ENCODE measurements at places on chromosomes 4 and X.

GRCh38 chr4:55608591-55608990 lies 16.5 kb upstream of the PDCL2 start:
- no peak for DNase-seq

DNA sequence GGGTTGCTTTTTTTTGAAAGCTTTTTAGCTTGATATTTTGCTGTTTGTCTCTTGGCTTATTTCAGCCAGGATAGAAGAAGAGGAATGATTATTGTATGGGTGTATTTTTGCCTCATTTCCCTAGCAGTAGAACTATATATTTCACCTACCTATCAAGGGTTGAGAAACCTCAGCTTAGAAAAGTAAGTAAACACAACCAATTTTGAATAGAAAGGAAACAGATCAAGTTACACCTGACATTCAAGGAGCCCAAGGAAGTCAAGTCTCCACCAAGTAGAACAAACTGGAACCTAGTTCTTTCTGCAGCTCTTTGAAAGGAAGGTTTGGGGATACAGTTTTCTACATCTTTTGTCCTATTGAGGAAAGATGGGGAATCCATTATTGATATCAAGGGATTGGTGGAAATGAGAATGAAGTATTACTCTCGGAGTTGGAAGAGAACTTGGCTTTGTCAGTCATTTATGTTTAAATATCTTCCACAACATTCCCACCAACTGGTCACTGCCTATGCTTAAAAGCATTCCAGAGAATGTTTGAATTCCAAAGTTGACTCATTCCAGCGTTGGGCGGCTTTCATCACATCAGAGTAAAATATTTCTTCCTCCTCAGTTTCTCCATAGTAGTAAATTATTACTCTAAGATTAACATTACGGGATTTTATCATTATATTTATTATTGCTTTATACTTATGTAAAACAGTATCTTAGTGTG lies 207.8 kb upstream of the CNKSR2 start:
- DNase-seq: no peak

GRCh38 chrX:55342533-55343501 lies 78.1 kb upstream of the PAGE3 start:
- peak; percentile 21 for DNase-seq

- no peak for DNase-seq
These were observed 256.6 kb downstream of the IL1RAPL1 start for GRCh38 chrX:28843817-28844216.

DNA sequence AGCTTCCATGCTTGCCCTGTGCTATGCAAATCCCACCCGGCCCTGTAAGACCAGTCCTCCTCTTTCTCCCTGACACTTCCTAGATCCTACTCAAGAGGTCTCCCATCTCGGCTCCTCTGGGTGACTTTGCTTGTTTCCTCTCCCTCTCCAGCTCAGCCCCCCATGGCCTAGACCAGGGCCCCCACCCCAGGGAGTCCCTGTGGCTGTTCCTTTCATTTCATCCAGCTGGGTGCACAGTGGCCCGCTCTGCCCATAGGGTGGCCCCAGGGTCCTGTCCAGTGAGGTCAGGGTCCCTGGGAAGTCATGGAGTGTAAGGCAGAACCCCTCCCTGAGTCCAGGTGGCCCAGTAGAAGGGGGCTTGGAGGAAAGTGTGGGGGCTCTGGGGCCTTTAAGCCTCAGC lies 52.3 kb upstream of the NKX1-1 start:
- DNase-seq: no peak

DNA sequence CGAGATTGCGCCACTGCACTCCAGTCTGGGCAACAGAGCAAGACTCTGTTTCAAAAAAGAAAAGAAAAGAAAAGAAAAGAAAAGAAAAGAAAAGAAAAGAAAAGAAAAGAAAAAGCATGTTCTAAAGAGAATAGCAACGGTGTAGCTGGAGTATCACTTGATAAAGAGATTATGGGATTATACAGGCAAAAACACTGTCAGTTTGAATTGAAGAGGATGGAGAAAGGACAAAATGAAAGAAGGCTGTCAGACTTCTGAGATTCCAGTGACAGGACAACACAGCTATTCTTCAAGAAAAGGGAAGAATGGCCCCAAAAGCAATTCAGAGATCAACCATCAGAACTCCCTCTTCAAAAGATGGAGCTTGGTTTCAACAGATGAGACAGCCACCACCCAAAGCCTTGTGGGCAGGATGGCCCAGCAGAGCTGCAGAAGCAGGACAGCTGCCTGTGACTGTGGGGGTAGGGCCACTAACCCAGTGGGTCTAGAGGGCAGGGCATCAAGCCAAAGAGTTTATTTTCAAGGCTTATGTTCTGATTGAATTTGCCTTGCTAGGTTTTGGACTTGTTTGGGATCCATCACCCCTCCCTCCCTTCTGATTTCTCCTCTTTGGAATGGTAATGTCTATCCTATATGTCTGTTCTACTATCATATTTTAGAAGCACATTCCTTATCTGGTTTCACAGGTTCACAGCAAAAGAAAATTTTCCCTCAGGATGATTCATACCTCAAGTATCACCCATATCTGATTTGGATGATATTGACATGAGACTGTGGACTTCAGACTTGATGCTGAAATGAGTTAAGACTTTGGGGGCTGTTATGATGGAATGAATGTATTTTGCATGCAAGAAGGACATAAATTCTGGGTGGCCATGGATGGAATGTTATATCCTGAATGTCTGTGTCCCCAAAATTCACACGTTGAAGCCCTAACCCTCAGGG lies 17.5 kb downstream of the RFC1 start:
- DNase-seq: no peak

GRCh38 chr4:162841753-162842152 lies 324.9 kb downstream of the NAF1 start:
- DNase-seq: no peak

GRCh38 chr4:16027114-16027513 lies 56.7 kb downstream of the PROM1 start:
- DNase-seq: no peak

DNA sequence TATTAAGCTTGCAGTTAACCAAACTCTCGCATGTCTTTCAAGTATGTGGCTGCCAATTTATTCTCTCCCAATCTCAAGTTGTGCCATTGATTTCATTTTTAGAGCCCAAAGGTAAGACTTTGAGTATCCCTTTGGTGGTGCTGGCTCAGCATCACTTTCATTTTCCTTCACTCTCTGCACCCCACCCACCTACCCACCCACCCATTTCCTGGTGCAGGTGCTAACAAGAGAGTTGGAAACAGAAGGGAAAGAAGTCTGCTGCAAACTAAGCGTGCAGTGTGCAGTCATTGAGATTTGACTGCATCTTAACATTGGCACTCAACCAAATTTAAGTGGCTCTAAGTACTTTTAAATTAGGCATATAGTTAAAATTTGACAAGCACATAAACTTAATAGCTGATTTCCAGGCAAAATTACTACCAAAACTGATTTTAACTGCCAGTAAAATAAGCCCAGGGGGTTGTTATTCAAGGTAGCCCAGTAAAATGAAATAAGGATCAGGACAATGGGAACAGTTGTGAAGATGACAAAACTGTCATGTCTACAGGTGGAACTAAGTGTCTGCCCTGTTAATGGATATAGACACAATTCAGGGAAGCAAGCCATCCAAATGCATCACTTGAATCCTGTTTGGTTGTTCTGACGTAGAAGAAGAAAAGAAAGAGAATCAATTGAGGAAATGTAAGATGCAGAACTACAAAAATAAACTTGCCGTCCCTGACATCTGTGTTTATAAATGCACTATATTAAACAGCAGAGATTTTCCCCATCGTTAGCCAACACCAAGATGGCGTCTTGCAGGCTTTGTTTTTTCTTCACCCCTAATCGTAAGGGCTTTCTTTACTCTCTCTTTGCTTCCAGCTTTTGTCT lies 184.2 kb downstream of the KDR start:
- no peak for DNase-seq

- no peak for DNase-seq
These were observed 32.4 kb upstream of the TMEM131L start for GRCh38 chr4:153433754-153434105.

DNA sequence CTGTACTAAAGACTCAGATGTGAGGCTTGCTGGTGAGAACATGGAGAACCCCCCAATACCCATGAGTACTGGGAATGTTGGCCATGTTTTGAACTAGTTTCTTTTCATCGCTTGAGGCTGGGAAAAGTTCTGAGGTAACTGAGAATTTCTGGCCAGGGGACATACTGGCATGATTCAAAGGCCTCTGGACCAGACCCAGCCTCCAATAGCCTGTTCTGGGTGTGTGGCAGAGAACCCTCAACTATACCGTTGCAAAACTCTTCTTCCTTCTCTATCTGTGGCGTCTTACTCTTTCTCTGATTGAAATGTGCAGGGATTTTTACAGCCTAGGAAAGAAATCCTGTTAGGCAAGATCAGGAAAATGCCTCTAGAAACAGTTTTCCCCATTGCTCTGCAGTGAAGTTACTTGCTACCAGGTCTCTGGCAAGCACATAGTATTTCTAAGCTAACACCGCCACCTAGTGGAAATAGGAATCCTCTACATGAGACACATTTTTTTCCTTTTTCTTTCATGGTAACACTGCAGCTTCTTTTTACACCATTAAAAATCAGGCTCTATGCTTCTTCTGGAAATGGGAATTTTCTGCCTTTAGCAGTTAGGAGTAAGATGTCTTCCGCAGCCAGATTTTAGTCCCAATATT lies 170.7 kb upstream of the ZCCHC13 start:
- DNase-seq: peak; percentile 59

DNA sequence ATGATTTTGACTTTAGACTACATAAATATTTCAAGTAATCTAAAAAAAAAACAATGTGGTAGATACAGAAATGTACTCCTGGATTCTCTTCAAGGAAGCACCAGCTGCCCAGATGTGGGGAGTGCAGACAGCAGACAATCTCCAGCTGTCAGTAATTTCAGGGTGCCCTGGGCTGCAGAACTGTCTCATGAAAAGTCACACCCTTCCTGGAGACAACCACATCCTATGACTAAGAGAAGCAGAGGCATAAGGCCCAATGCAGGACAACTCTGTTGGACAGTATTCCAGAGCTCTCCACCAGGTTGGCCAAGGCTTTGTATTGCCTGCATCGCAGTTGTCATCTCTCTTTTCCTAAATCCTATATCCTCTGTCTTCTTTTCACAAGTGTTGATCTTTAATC lies 34.4 kb upstream of the BLTP1 start:
- DNase-seq: no peak

DNA sequence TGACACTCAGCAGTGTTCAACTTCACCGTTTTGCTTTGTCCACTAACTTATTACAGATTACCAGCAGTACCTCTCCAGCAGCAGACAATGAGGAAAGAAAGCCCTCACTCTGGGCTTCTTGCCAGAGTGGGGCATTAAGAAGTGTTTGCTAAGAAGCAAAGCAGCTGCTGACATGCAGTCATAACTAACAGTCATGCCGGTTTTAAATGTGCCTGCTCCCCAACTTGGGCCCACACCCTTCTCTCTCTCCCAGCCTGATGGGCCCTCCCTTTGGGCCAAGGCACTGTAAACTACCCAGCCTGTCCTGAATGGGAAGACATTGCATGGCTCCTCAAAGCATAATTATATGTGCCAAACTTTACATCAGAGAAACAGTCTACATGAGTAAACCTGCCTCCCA lies 54.6 kb upstream of the HHIP start:
- DNase-seq: no peak

DNA sequence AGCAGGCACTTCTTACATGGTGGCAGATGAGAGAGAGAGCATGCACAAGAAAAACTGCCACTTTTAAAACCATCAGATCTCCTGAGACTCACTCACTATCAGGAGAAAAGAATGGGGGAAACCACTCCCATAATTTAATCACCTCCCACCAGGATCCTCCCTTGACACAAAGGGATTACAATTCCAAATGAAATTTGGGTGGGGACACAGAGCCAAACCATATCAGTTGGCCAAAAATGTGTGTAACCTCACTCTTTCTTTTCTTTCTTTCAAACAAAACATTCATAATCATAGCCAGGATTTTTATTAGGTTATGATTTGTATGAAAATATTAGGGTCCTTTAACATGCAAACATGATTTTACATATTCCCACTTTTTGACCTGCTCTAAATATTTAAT lies 222.1 kb downstream of the PCDH18 start:
- DNase-seq: no peak

GRCh38 chrX:119382606-119383005 lies 16.5 kb upstream of the SLC25A43 start:
- no peak for DNase-seq

GRCh38 chr4:184475096-184475461 lies 729 bp upstream of the IRF2 start:
- DNase-seq: peak; percentile 6
